ENCODE measurements at places on chromosomes 1 and 21.

DNA sequence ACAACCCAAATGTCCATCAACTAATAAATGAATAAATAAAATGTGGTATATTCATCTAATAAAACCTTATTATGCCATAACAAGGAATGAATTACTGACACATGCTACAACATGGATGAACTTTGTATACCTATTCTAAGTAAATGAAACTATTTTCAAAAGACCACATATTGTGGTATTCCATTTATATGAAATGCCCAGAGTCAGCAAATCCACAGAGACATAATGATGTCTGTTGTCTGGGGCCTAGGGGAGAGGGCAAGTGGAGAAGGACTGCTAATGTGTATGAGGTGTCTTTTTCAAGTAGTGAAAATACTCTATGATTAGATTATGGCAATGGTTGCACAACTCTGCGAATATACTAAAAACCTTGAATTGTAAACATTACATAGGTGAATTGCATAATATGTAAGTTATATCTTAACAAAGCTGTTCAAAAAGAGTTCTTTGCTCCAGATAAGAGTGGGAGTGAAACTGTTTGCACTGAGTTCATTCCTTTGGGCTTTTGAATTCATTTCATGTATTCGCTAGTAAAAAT, 464.2 kb downstream of the NUF2 start:
- DNase-seq = no peak

DNA sequence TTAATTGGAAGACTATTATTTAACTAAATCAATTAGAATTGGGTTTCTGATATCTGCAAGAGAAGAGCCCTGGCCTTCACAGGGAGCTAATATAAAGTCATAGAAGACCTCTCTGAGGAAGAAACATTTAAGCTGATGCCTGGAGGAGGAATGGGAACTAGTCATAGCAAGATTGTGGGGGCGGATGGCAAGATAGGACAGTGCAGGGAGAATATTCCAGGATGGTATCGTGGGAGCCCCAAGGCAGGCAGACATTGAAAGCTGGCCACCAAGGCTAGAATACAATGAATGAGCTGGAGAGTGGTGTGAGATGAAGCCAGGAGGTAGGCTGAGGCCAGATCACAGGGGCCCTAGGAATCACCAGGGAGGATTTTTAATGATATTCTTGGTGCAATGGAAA, 20.8 kb upstream of the MYSM1 start:
- DNase-seq = no peak

GRCh38 chr1:77543822-77544448, 138.5 kb downstream of the ZZZ3 start:
- no peak for DNase-seq

DNA sequence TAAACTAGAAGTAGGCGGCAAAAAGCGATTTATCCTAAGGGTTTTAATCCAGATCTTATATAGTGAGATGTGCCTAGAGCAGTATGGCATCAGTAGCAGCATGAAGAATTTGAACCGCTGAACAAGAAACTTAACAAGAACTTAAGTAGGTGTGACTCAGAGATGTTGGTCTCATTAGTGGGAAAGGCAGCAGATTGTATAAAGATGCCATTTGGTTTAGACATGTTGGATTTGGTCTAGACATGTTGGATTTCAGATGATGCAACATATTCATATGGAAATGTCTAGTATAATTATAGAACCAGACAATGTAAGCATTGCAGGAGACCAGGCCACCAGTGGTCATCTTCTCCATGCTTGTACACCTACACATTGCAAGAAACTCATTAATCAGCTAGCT, 42.1 kb upstream of the ZP4 start:
- DNase-seq = no peak

- DNase-seq = no peak
These were observed 949.3 kb downstream of the MRPL39 start for GRCh38 chr21:24658026-24658425.

- DNase-seq = no peak
These were observed 167.3 kb downstream of the FASLG start for GRCh38 chr1:172826096-172826741.

DNA sequence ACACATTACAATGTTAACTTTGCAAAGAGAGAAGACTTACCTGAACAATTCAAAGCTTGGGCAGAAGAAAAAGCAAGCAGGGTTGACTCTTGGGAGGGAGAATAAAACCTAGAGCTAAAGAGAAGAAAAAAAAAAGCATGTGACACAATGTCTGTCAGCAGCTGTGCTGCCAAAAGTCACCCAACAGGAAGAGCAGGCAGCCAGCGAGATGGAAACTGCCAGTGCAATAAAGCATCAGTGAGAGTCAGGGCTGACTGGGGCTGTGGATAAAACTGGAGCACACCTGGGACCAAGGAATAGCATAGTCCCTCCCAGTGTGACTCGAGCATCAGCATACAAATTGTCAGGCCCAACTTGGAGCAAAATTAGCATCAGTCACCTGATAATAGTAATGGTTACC, 65.0 kb upstream of the SLC22A15 start:
- no peak for DNase-seq

DNA sequence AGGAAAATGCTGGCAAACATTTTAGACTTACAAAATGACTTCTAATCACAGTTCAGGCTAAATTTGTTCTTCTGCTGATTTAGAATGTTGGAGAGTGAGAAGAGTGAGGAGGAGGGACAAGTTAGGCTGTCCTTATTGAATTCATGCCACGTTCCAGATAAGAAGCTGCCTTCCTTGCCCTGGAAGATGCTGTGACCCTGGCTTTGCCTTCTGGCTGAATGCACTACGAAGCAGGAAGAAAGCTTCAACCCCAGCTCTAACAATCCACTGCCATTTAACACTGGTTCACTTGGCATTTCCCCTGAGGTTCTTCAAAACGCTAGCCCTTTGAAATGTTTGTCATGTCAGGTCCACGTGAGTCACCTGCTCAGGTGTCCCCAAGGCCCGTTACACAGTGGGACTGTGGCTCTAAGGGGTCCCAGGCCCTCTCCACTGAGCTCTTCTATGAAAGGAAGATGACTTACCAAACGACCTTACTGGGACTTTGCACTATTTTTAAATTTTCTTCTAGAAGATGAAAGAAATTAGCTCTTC, 30.0 kb upstream of the LRRC8C start:
- no peak for DNase-seq

DNA sequence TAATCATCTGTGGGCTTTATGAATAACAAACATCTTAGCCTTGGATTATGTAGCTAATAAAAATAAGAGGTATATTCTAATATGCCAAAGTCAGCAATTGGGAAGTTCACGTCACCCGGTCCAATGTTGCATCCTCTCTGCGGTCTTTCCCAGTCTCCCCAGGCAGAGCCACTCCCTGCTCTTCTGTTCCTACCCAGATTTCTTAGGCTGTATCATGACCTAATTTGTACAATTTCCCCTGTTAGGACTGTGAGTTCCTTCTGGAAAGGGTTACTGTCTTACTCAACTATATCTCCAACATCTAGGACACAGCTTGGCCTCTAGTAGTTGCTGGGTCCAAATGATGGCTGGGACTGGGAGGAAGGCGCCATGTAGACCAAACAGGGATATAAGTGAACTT, 29.8 kb upstream of the C1orf198 start:
- no peak for DNase-seq

GRCh38 chr1:236201786-236202185, 59.4 kb downstream of the GPR137B start:
- no peak for DNase-seq

DNA sequence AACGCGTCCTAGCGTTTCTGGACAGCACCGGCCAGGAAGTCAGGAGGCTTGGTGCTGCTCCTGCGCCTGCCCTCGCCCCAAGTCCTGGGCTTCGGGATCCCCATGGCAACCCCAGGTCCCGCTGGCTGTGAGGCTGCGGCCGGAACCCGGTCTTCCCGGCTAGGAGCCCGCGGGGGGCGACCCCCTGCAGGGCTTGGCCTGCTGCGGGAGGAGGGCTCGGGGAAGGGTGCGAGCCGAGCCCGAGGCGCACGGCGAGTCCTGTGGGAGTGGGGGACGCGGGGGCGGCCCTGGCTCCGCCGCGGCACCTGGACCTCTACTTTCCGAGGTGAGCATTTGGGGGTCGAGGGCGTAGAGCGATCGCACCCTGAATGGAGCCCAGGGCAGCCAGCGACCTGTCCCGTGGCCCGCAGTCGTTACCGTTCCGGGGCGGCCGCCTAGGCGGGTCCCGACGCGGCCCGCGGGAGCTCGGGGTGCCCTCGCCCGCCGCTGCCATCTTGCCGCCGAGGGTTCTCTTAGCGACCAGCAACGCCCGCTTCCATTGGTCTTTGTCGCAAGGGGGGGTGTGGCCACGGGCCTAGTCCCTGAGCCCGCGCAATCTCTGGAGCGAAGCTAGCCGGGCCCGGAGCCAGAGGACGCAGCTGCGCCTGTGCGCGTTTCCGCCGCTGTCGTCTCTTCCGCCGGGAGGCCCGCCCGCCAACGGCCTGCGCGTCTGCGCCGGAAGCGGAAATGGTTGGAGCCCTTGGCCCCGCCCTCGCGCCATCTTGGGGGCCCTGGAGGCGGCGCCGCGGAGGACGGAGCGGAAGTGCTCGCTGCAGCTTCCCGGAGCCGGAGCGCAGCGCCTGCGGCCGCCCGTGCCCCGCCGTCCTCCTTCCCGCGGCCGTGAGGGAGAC, at the start of the genes MORN1 and RER1:
TSS of gene MORN1 (minus strand) at position 514 of the 890 bp plus-strand sequence. CDS start at position 493, 21 bp downstream.
TSS of gene RER1 (plus strand) at position 801 of the 890 bp plus-strand sequence. CDS start 3,950 bp downstream, outside the sequence.
- peak; percentile 99 for DNase-seq

DNA sequence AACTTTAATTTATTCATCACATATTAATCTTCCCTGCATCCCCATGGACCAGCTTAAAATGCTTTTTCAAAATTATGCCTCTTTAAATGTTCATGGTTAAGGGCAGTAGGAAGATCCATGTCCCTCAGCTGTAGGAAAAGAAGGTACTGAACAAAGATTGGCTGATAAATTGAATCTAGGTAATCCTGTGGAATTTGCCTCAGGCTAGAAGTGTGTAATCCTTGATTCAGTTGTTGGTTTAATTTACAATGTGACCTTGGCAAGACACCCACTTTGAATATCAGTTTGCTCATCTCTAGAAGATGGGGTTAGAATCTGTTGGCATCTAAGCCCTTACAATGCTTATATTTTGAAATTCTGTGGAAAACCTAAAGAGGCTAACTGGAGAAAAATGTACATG, 6.1 kb downstream of the TTC4 start:
- no peak for DNase-seq

DNA sequence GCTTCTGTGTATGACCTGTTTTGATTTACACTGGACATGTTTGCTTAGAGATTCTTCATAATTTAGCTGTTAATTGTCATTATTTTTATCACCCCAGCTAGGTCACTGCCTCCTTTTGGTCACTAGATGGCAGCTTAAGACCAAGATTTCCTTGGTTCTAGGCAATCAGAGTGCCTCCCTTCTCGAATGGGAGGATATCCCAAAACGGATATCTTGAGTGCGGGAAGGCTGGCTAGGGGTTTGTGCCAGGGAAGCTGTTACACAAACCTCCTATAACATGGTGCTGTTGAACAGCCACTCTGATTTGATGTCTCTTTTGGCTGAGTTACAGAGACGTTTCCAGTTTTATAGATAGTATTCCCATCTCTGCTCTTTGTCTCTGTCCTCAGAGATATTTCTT, 283.5 kb downstream of the S1PR1 start:
- DNase-seq = peak; percentile 32

DNA sequence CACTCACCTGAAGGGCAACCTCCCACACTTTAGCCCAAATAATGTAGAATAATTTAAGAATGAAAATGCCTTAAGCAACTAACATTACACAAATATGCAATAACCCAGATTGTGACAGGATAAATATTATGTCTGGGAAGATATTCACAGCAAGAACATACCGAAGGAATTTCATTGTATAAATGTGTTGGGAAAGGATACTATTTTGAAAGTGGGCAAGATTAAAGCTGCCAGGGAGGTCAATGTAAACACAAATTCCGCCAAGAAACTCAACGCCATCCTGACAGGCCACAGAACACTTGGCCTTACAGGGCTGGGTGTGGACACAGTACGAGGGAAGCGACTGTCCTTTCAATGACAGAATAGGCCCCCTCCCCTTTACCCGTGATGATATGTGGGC, 173.3 kb downstream of the RUNX1 start:
- no peak for DNase-seq

DNA sequence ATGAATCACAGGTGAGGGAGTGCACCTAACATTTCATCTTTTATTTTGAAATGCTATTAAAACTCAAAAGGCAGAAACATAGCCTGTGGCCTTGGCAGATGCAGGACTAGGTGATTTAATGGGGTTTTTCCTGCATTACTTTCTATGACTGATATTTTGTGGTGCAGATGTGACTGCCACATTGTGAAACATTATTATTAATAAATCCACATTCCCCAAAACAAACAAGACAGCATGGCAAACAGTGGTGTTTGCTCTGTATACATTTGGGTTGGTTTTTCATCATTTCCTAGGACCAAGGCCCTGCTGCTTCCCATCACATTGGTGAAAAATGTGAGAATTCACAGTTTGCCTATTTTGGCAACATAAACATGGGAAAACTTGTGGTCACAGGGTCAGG, 247.6 kb upstream of the SGIP1 start:
- no peak for DNase-seq

GRCh38 chr1:177772386-177772960, 197.4 kb downstream of the SEC16B start:
- no peak for DNase-seq

- DNase-seq = no peak
These were observed 323.3 kb upstream of the DEPDC1 start for GRCh38 chr1:68820151-68820550.

DNA sequence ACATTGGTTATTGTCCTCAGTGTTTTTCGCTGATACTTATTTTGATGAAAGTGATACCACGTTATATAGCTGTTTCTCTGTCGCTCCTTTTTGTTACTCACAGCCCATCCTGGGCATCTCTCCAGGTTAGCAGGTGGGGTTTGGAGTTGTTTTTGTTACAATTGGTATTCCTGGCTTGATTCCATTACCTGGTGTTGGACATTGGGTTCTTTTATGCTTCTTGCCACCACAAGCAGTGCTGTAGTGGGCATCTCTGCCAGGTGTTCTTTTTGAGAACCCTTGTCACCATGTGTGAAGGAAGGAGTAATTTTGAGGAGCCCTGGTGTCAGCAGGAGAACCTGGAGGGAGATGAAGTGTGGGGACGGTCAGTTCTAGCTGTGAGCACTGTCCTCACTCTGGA, 47.5 kb upstream of the PWP2 start:
- DNase-seq = no peak

GRCh38 chr1:109928591-109929111, 18.0 kb downstream of the CSF1 start:
- no peak for DNase-seq

DNA sequence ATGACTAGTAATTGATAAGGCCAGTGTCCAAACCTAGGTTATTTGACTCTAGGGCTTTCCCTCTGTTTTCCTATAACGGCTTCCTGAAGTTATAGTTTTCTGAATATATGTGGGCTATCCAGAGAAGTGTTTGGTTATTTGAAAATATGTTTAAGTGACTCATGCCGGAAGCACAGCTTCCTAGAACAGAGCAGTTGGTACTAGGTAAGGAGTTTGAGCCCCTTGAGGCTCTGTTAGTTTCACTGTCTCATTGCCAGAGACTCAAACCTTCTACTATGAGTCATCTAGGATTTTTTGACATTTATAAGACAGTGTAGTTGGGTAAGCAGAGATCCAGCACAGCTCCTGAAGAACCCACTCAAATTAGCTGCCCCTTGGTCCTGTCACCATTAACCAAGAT, 27.1 kb upstream of the LEPR start:
- peak; percentile 11 for DNase-seq
